ENCODE measurements at places on chromosomes 12 and 14.
A peak's percentile ranks its signal among the peaks of the same experiment; 100 is the strongest.

- no peak for DNase-seq
Measured at GRCh38 chr12:56081393-56082347, 1.7 kb downstream of the ERBB3 start.

GRCh38 chr12:65269603-65270002 is 8.9 kb upstream of the MSRB3 start:
- no peak for DNase-seq

DNA sequence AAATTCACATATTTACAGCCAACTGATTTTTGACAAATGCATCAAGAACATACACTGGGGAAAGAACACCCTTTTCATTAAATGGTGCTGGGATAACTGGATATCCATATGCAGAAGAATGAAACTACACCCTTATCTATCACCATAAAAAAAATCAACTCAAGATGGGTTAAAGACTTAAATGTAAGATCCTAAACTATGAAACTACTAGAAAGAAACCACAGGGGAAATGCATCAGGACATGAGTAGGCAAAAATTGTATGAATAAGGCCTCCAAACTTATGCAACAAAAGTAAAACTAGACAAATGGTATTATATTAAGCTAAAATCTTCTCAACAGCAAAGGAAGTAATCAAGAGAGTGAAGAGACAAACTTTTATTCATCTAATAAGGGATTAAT is 242.6 kb downstream of the CPNE8 start:
- no peak for DNase-seq

DNA sequence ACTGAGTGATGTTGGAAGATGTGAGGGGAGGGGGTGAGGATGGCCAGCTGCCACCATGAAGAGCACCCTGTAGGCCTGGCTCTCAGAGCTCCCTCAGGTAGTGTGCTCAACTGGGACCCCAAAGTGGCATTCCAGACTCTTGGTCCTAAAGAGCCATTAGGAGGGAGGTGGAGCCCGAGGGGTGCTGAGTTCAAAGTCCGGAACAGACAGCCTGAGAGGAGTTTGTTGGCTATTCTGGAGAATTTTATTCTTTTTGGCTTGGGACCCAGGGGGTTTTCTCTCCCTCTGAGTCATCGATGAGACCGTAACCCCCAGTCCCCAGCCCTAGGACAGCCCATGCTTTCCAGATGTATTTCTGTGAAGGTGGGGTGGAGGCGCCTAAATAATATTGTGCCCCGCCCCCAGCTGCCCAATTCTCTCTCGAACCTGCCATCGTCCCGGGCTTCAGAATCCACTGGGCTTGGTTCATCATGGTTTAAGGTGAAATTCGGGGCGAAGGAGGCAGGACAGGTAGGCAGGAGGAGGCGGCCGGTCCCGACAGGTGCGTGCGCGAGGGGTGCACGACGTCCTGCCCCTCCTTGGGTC is 690 bp upstream of the RBP5 start:
- DNase-seq: no peak

DNA sequence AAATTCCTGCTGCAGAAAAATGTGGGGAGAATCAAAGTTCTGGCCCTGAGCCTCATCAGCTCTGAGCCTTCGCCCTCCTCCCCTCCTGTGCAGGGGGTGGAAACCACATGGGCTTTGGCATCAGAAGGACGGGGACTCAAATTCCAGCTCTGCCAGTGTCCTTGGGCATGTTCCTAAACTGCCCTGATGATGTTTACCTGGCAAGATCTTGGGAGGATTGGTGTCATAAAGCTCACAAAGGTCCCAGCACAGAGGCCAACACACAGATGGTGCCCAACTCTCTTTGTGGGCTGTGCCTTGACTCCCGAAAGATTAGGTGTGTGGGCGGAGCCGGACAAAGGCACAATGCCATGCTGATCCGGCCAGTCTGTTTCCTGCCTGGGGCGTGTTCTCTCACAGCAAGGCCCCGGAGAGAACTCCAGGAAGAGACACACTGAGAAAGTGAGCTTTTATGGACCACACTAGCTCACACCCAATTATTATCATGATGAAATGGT is 20.5 kb upstream of the CLMN start:
- DNase-seq: no peak

DNA sequence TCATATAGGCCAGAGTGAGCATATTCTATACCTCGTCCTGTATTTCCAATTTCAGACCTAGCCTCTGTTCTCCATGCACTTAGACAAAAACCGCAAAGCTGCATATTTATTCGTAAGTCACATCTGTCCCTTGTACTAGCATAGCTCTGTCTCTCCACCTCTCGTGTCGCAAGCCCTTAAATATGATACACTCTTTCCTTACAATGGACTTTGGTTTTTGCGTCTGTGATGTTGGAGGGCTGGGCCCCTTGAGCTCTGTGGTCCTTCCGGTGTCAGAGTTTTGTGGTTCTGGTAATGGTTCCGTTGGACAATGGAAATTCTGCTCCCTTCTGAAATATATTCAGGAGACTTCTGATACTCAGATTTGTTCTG is 11.3 kb downstream of the PRKCH start:
- no peak for DNase-seq

DNA sequence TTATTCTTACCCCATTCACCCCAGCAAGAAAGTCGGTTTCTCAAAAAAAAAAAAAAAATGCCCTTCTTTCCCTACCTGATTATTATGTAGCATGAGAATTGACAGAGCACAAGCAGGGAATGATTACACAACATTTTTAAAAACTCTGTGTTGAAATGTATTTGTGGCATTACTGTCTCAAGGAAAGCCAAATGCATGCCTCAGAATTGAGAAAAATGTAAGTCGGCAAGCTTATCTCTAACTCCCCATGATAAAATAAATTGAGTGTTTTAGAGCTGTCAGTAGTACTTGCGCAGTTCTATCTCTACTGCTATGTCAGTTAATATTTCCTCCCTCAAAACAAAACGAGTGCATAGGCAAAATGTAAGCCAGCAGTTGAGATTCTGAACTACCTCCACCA is 25.7 kb downstream of the ANO4 start:
- no peak for DNase-seq

GRCh38 chr14:89304972-89305703 is 111.9 kb downstream of the FOXN3 start:
- DNase-seq: peak; percentile 47

- no peak for DNase-seq
Measured at GRCh38 chr12:80419644-80420043, 24.4 kb upstream of the PTPRQ start.

DNA sequence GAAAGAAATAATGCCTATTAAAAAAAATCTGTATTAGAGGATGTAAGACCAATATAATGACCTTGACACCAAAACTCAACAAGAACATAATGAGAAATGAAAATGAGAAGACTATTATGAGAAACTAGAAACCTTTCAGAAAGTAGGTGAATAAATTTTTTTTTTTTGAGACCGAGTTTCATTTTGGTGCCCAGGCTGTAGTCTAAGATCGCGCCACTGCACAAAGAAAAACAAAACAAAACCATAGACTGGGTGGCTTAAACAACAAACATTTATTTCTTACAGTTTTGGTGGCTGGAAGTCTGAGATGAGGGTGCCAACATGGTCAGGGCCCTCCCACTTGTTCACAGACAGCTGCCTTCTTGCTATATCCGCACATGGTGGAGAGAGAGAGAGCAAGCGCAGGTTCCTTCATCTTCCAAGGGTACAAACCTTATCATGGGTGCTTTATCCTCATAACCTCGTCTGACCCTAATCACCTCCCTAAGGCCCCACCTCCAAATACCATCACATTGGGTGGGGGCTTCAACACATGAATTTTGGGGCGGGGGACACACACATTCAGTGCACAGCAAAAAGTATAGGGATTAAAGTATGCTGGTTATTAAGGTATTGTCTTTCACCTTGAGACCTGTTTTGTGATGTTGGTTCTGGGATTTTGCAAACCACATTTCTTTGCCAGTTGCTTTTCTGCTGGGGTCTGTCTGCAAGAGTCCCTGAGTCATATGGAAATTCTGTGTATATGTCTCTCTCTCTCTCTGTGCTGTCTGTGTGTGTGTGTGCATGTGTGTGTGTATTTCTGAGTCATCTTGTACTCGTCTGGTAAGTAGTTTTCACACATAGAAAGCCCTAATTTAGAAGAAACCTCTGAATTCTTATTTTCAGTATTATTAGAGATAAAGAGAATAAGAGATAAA is 26.2 kb downstream of the ZCRB1 start:
- no peak for DNase-seq

DNA sequence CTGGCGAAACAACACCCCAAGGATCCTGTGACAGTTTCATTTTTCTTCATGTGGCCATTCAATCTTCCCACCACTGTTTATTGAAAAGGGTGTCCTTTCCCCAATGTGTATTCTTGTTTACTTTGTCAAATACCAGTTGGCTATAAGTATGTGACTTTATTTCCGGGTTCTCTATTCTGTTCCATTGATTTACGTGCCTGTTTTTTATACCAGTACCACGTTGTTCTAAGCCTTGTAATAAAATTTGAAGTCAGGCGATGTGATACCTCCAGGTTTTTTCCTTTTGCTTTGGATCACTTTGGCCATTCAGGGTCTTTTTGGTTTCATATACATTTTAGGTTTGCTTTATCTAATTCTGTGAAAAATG is 9.1 kb upstream of the MGAT4C start:
- no peak for DNase-seq

GRCh38 chr14:88488897-88489296 is 65.9 kb downstream of the PTPN21 start:
- no peak for DNase-seq

DNA sequence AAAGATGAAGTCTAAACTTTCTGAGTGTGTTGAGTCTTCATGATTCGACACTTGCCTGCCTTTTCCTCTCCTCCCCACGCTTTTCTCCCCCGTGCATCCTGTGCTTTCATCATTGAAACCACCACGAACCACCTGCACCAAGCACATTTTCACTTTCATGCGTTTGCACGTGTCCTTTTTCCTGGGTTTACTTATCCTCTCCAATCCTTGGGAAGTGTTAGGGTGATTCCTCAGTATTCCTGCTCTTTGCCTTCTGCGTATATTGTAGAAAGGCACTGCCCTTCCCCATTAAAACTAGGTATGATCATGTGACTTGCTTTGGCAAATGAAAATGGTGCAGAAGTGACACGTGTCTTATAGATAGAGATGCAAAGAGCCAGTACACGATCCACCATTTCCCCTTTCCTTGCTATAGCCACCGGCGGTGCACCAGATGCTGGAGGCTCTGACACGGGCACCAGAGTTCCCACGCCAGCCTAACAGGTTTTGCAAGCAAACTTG is 106.6 kb downstream of the BRMS1L start:
- no peak for DNase-seq

DNA sequence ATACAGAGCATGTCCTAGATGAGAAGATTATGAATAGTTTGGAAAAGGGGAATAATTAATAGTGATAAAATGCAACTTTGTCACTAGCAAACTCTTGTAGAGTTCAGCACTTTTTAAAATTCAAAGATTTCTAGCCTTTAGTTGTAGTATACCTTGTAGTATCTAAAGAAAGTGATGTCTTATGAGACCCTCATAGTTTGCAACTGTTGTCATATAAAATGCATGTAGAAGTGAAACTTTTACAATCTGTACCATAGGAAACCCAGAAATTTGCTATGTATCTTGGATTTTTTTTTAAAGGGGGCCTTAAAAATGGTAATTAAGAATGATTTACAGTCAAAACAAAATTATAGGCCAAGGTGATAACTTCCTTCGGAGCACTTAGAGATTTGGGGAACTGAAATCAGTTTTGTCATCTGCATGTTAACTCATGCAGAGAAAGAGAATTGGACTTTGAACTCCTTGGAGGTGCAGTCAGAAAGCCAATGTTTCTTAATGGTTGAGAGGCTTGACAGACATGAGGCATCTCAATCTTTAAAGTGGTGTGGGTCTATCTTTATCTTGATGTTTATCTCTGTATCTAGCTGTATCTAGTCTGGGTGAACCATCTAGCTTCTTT is 1.3 kb downstream of the LRRK2 start:
- DNase-seq: no peak

DNA sequence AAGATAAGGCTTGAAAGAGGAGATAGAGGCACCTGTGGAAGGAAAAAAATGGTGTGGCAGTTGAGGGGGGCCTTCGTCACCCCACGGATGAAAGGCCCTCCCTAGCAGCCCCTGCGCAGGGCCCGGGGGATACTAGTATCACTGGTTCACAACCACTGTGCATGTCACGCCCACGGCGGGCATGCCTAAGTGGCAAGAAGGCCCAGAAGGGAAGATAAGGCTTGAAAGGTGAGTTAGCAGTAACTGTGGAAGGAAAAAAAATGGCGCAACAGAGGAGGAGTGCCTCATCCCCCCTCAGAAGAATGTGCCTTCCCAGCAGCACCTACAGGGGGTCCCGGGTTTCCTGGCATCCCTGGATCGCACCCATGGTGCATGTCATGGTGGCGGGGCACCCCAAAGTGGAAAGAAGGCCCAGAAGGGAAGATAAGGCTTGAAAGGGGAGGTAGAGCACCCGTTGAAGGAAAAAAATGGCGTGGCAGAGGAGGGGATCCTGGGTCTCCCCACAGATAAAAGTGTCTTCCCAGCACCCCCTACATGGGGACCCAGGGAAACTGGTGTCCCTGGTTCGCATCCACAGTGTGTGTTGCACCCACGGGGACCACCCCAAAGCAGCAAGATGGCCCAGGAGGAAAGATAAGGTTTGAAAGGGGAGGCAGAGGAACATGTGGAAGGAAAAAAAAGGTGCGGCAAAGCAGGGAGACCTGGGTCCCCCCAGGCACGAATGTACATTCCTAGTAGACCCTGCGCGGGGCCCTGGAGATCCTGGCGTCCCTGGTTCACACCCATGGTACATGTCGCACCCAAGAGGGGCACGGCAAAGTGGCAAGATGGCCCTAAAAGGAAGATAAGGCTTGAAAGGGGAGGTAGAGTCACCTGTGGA is 279.2 kb downstream of the ALG10 start:
- DNase-seq: no peak

- DNase-seq: no peak
Measured at GRCh38 chr12:11825278-11825677, 175.8 kb downstream of the ETV6 start.

DNA sequence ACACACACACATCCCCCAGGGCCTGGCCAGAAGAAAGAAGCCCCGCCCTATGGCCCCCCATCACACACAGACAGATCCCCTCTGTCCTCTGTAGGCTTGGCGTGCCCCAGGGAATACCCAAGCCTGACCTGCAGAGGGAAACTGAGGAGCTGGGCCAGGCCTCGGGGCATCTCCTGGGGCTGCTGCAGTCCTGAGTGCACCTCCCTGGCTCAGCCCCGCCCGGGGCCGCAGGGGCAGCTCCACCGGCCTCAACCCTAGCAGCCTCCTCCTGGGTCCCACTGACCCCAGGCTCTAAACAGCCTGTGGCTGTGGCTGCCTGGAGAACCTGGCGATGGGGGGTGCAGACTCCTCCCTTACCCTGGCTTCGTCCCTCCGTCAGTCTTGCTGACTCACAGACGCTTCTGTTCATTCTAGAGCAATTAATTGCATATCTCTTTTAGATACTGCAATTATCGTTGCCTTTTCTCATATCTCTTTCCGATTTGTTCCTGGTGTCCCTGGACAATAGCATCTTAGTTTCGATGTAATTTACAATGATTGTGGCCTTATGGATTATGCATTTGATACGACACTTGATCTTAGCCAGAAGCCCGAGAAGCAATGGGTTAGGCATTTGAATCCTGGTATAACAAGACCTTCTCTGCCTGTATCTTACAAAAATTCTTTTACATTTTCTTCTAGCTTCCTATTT is 45.8 kb upstream of the EIF5 start:
- no peak for DNase-seq

- no peak for DNase-seq
Measured at GRCh38 chr14:77585385-77585784, 31.1 kb downstream of the SPTLC2 start.

- DNase-seq: no peak
Measured at GRCh38 chr14:92492258-92492657, 21.3 kb upstream of the RIN3 start.
